Esophagus squamous epithelium (tissue), 5 donors: ENCODE measurements at places on chromosomes 11 and 22.

DNA sequence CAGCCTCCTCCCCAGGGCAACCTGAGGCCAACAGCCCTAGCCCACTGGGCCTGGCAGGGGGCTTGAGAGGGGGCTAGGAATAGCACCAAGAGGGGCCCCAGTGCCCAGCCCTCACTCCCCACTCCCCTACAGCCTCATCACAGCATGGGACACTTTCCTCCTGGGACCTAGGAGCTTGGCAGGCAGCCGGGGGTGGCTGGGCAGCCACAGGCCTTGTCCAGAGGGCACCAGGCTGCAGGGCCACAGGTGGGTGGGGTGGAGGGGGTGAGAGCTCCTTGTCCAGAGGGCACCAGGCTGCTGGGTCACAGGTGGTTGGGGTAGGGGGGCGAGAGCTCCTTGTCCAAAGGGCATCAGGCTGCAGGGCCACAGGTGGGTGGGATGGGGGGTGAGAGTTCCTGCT is 61.8 kb downstream of the WNT7B start:
- H3K4me3 ChIP-seq, result no peak overlapping the region
- H3K27ac ChIP-seq, result no peak overlapping the region
- no peak for DNase-seq
- peaks cover 14% of the 10 kb centered on the region for H3K27me3 ChIP-seq
- H3K36me3 ChIP-seq, result no peaks in the 10 kb centered on the region
- peaks cover 52% of the 10 kb centered on the region for H3K4me1 ChIP-seq

DNA sequence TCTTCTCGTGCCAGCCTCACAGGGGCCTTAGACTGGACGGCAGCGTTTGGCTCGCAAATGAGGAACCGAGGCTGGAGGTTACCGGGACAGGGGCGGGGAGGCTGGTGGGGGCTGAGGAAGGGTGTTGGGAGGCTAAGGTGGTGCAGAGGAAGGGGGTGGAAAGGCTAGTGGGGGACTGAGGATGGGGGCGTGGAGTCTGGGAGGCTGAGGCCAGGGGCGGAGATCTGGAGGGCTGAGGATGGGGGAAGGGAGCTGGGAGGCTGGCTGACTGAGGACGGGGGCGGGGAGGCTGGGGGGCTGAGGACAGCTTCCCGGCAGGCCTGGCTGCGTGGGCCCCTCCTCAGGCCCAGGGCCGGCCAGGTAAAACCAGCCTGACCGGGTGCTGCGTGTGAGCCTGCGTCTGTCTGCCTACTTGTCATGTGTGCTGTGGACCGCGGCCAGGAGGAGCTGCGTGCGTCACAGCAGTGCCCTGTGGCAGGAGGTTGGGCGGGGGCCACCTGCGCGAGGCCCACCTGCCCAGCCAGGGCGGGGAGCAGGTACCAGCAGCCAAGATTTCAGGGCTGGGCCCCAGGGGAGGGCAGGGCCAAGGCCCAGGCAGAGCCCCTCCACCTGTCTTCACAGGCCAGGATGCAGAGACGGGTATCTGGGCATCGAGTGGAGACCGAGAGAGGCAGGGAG is 9.4 kb upstream of the PIM3 start:
- peaks cover 65% of the 10 kb centered on the region for H3K4me1 ChIP-seq
- H3K36me3 ChIP-seq, result no peaks in the 10 kb centered on the region
- H3K27me3 ChIP-seq, result no peaks in the 10 kb centered on the region
- H3K27ac ChIP-seq, result peak overlapping the region; percentile 87

- no peak for DNase-seq
- no peaks in the 10 kb centered on the region for H3K4me1 ChIP-seq
- no peaks in the 10 kb centered on the region for H3K27me3 ChIP-seq
- peaks cover 80% of the 10 kb centered on the region for H3K36me3 ChIP-seq
These were observed 44.3 kb upstream of the NNMT start for GRCh38 chr11:114251815-114252337.

- no peak overlapping the region for H3K27ac ChIP-seq
- peaks cover 5% of the 10 kb centered on the region for H3K36me3 ChIP-seq
- no peak overlapping the region for H3K4me3 ChIP-seq
- no peaks in the 10 kb centered on the region for H3K27me3 ChIP-seq
- no peak for DNase-seq
- no peaks in the 10 kb centered on the region for H3K4me1 ChIP-seq
These were observed 18.7 kb downstream of the SCUBE2 start for GRCh38 chr11:9072626-9073176.

- DNase-seq, result no peak
- H3K27me3 ChIP-seq, result no peaks in the 10 kb centered on the region
- H3K36me3 ChIP-seq, result no peaks in the 10 kb centered on the region
- no peak overlapping the region for H3K4me3 ChIP-seq
These were observed 80.6 kb downstream of the WNT7B start for GRCh38 chr22:45896153-45896951.
